ENCODE measurements at places on chromosomes 1 and 21. TPM values are rescaled to one million over a fixed set of nuclear protein-coding genes. Genes with fewer than 3 reads are reported as not detected.

GRCh38 chr1:4710592-4711415, 56.4 kb downstream of the AJAP1 start:
- no peak overlapping the region for H3K4me3 ChIP-seq
- H3K27ac ChIP-seq, result no peak overlapping the region
- no peak for DNase-seq
- no peaks in the 10 kb centered on the region for H3K4me1 ChIP-seq

TFF3 gene
- total RNA-seq, result 0.93 TPM

DNA sequence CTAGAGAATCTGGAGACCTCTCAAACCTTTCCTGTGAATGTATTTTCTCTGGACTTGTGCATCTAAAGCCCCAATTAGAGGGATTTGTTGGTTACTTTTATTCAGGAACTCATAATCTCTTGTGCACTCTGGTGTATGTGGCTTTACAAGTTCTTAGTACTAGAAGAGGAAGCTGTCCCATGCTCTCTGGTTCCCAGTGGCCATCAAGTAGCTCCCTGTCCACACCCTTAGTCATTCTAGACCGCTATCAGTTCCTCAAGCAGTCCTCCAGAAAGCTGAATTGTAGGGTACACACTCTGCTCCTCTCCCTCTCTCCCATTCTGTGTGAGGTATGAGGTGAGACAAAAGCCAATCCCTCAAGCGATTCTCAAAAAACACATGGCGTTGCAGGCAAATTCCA, 470.3 kb downstream of the PTPRC start:
- no peaks in the 10 kb centered on the region for H3K36me3 ChIP-seq
- H3K4me1 ChIP-seq, result no peaks in the 10 kb centered on the region
- no peaks in the 10 kb centered on the region for H3K27me3 ChIP-seq
- no peak overlapping the region for H3K4me3 ChIP-seq
- no peak overlapping the region for H3K27ac ChIP-seq

DNA sequence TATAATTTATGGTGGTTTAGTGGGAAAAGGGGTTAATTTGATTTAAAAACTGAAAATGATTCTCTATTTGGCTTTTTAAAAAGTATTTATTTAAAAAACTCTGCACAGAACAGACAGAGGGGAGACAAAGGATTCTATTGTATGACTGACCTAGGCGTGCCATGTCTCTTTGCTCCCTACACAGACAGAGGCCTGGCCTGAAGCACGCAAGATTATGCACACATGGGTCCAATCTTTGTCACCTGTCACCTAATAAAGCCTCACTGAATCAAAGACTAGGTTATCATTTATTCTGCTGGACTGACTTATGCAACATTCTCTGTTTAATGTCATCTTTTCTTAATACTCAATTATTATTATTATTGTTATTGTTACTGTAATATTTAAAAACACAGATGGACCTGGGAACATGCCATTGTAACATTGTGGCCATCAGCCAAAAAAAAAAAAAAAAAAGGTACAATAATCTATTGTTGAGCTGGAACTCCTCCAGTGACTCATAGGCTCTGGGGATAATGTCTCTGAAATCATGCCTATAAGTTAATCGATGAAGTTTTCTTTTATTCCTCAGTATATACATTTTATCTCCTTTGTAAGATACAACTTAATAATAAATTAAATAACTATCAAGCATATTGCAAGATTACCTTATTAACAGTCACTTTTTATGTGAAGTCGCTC, 112.1 kb downstream of the RUNX1 start:
- DNase-seq, result peak; percentile 44
- peaks cover 35% of the 10 kb centered on the region for H3K27me3 ChIP-seq
- no peaks in the 10 kb centered on the region for H3K36me3 ChIP-seq

DNA sequence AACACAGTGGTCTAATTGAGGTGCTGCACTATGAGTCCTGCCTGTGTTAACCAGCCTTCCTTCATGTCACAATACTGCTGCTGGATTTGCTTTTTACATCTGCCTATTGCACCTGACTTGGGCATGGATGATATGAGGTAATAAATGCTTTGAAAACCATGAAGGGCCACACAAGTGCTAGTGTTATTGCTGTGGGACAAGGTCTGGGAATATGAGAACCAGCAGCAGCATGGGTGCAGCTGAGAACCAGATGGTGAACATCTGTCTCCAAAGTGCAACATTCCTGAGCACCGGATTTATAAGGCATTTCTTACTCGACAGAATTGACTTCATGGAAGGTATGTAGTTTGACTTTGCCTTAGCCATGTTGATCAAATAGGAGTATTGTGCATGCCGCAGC, 16.6 kb downstream of the TRIM45 start:
- H3K27ac ChIP-seq, result no peak overlapping the region
- H3K36me3 ChIP-seq, result peaks cover 3% of the 10 kb centered on the region
- H3K4me1 ChIP-seq, result no peaks in the 10 kb centered on the region
- no peak overlapping the region for H3K4me3 ChIP-seq

DNA sequence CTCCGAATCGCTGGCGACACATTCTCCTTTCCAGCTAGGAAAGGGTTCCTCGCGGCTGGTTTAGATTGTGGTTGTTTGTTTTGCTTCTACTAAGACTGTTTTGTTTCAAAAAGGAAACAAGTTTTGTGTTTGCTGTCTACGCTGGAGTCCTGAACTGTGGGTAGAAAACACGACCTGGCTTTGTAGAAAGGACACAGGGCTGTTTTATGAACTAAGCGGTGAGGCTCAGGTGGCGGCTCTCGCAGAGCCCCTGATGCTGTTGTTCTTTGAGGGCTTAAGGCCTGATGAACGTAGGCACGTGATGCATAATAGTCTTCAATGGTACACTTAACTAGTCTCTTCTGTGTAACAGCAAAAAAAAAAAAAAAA, 27.0 kb upstream of the FHAD1 start:
- H3K27me3 ChIP-seq, result no peaks in the 10 kb centered on the region
- H3K27ac ChIP-seq, result no peak overlapping the region
- no peak overlapping the region for H3K4me3 ChIP-seq
- H3K4me1 ChIP-seq, result peaks cover 26% of the 10 kb centered on the region
- no peak for DNase-seq
- no peaks in the 10 kb centered on the region for H3K36me3 ChIP-seq

- DNase-seq, result peak; percentile 45
- H3K4me1 ChIP-seq, result peaks cover 46% of the 10 kb centered on the region
- no peaks in the 10 kb centered on the region for H3K27me3 ChIP-seq
- H3K27ac ChIP-seq, result no peak overlapping the region
- no peaks in the 10 kb centered on the region for H3K36me3 ChIP-seq
- no peak overlapping the region for H3K4me3 ChIP-seq
Measured at GRCh38 chr1:19442154-19443096, 42.9 kb downstream of the CAPZB start.

DNA sequence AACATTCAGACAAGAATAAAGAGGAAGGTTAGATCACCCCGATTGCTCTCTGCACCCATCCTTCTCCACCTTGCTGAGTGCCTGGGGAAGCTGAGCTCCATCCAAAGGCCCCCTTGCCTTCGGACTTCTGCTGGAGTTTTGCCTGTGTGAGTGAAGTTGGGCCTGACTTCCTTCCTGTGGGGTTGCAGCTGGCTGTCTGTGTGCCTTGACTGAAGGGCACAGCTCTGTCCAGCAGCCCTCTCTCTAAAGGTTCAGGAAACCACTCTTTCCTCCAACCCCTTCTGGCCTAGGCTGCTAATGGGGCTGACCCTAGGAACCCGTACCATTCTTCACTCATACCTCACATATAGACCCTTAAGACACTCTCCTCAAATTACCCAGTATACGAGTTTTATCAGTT, 173.4 kb upstream of the HMCN1 start:
- no peak overlapping the region for H3K27ac ChIP-seq
- DNase-seq, result no peak
- H3K4me3 ChIP-seq, result no peak overlapping the region
- no peaks in the 10 kb centered on the region for H3K27me3 ChIP-seq
- H3K36me3 ChIP-seq, result no peaks in the 10 kb centered on the region
- no peaks in the 10 kb centered on the region for H3K4me1 ChIP-seq

S100A8 gene
- total RNA-seq, result not detected

DNA sequence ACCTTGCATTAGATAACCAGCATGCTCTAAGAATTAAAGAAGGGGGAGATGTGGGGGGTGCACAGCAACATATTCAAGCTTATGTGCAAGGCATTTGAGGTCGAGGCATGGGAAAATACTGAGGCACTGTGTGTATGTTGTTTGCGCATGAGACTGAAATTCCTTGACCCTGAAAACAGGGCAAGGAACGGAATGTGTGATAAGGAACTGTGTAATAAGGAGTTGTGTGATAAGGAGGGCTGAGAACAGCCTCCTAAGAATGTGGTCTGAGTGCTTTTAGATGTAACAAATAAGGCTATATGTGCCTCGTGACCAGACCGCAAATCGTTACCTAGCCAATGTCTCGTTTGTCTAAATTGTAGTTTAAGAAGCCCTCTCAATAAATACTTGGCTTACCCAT, 26.5 kb upstream of the ITLN1 start:
- DNase-seq, result peak; percentile 86
- no peaks in the 10 kb centered on the region for H3K27me3 ChIP-seq
- no peak overlapping the region for H3K27ac ChIP-seq
- H3K36me3 ChIP-seq, result no peaks in the 10 kb centered on the region
- no peak overlapping the region for H3K4me3 ChIP-seq

- no peaks in the 10 kb centered on the region for H3K27me3 ChIP-seq
- DNase-seq, result no peak
- H3K4me1 ChIP-seq, result peaks cover 23% of the 10 kb centered on the region
- no peak overlapping the region for H3K27ac ChIP-seq
- no peaks in the 10 kb centered on the region for H3K36me3 ChIP-seq
- no peak overlapping the region for H3K4me3 ChIP-seq
Measured at GRCh38 chr1:197195100-197195499, 48.6 kb upstream of the ASPM start.

FCRL4 gene
- not detected for total RNA-seq

GRCh38 chr1:246271516-246271915, 235.6 kb downstream of the SMYD3 start:
- no peak overlapping the region for H3K4me3 ChIP-seq
- H3K36me3 ChIP-seq, result no peaks in the 10 kb centered on the region
- no peaks in the 10 kb centered on the region for H3K27me3 ChIP-seq
- no peak for DNase-seq

DNA sequence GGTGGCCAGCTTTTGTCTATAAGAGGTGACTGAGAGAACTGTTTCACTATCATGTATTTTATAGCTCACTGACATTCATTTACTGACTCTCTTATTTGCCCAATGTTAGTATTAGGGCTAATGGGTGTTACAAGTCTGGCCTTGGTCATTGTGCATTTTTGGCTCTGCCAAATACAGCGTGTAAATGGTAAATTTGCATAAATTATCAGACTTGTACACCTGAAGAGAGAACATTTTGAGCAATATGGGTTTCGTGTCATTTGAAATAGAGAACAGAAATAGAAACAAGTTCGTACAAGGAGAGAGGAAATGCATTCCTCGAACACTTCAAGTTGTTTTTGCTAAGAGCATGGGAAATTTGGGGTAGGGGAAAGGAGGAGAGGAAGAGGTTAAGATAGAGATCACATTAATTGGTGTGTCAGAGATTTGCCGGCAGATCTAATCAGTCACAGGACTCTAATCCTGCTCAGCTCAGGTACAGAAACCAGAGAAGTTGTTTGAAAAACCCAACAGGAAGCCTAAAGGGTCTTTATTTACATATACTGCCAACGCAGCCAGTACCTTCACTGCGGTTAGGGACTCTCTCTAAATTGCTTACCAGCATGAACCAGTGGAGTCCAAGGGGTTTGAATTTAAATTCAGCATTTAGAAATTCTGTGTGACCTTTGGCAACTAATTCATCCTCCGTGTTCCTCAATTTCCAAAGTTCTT, 261.5 kb downstream of the GPATCH2 start:
- no peaks in the 10 kb centered on the region for H3K36me3 ChIP-seq
- H3K4me1 ChIP-seq, result no peaks in the 10 kb centered on the region
- no peak overlapping the region for H3K27ac ChIP-seq

DTL gene
- total RNA-seq, result 26.5 TPM

FAM78B gene
- not detected for total RNA-seq

DNA sequence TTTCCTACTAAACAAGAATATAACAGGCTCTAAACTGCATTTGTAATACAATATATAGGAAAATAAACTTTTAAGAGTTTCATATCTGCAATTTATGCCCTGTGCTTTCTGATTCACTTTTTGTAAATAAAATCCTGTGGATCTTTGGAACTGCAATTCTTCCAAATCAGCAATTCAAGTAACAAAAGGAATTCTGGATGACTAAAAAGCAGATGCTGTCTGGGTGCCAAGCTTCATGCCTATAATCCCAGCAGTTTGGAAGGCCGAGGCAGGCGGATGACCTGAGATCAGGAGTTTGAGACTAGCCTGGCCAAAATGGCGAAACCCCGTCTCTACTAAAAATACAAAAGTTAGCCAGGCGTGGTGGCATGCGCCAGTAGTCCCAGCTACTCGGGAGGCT, 6.3 kb downstream of the NME7 start:
- peaks cover 14% of the 10 kb centered on the region for H3K4me1 ChIP-seq
- no peaks in the 10 kb centered on the region for H3K36me3 ChIP-seq
- no peak overlapping the region for H3K27ac ChIP-seq
- H3K27me3 ChIP-seq, result no peaks in the 10 kb centered on the region
- H3K4me3 ChIP-seq, result no peak overlapping the region
- no peak for DNase-seq

DNA sequence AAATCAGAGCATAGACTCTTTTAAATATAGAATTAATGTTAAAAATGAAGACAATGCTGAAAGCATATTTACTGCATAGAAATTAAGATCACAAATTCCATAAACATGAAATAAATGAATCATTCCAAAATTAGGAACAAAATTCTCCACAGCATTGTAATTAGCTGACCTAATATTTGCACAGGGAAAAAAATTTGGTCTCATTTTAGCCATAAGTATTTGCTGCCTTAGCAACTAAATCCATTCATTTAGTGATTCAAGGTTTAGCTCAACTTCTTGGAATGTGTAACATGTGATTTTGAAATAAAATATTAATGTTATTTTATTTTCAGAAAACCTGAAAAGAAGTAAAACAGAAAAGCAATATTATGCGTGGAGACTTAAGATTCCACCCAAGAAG, 25.5 kb downstream of the ADAMTS5 start:
- no peaks in the 10 kb centered on the region for H3K4me1 ChIP-seq
- H3K36me3 ChIP-seq, result no peaks in the 10 kb centered on the region
- H3K4me3 ChIP-seq, result no peak overlapping the region
- no peaks in the 10 kb centered on the region for H3K27me3 ChIP-seq
- no peak for DNase-seq
- H3K27ac ChIP-seq, result no peak overlapping the region

DNA sequence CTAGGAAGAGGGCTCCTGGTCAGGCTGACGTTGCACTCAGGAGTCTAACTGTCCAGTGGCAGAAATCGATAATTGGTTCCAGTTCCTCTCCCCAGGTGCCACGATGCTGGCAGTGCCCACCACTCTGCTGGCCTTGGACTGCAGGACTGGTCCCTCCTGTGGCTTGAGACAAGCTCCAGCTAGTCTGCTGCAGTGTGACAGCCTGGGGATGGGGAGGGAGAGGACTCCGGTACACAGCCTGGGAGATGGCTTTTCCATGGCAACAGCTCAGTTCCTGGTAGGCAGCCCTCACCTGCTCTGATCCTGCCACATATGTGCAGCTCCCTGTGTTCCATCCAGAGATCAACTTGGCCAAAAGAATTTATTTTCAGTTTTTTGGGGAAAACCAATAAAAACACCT, 239.3 kb downstream of the KCNJ6 start:
- no peaks in the 10 kb centered on the region for H3K36me3 ChIP-seq
- H3K27ac ChIP-seq, result no peak overlapping the region
- H3K4me1 ChIP-seq, result no peaks in the 10 kb centered on the region
- H3K4me3 ChIP-seq, result no peak overlapping the region

IL23R gene
- total RNA-seq, result not detected

ACKR1 gene
- total RNA-seq, result 0.15 TPM

Data from endothelial cell of umbilical vein (primary cell).